ENCODE measurements at places on chromosomes 6 and 20. TPM values are rescaled to one million over a fixed set of nuclear protein-coding genes. Genes with fewer than 3 reads are reported as not detected.

SNAI1 gene
- 5.1 TPM for total RNA-seq

C6orf120 gene
- 47.1 TPM for total RNA-seq

CALHM5 gene
- 2.3 TPM for total RNA-seq

BPIFB4 gene
- not detected for total RNA-seq

FLOT1 gene
- 100 TPM for total RNA-seq
